ENCODE measurements at places on chromosomes 12 and 14. TPM values are rescaled to one million over a fixed set of nuclear protein-coding genes. Genes with fewer than 3 reads are reported as not detected.

KERA gene
- 1.3 TPM for total RNA-seq

OR10AD1 gene
- total RNA-seq = not detected

C12orf60 gene
- 0.77 TPM for total RNA-seq

BDKRB1 gene
- not detected for total RNA-seq

MDGA2 gene
- not detected for total RNA-seq

KRT85 gene
- 0.76 TPM for total RNA-seq

IL31 gene
- not detected for total RNA-seq

HAL gene
- not detected for total RNA-seq

ACRBP gene
- total RNA-seq = 0.35 TPM

CHST11 gene
- 48.2 TPM for total RNA-seq

SYNDIG1L gene
- 0.14 TPM for total RNA-seq

SERPINA1 gene
- 4.9 TPM for total RNA-seq

GCN1 gene
- total RNA-seq = 106 TPM

TC2N gene
- 25.4 TPM for total RNA-seq

CCDC177 gene
- not detected for total RNA-seq

SLC41A2 gene
- 52.6 TPM for total RNA-seq

NANOG gene
- total RNA-seq = 0.07 TPM

RNFT2 gene
- total RNA-seq = 1.4 TPM

SERPINA9 gene
- total RNA-seq = not detected

KLRB1 gene
- 0.41 TPM for total RNA-seq

GPR162 gene
- 0.29 TPM for total RNA-seq

LHX5 gene
- total RNA-seq = not detected

RDH12 gene
- total RNA-seq = not detected

KRT83 gene
- total RNA-seq = not detected

ACADS gene
- 12.5 TPM for total RNA-seq

NFE2 gene
- total RNA-seq = not detected

ARHGEF40 gene
- 31.5 TPM for total RNA-seq

FNTB gene
- 7.4 TPM for total RNA-seq

PIP4K2C gene
- 22.4 TPM for total RNA-seq

POTEG gene
- total RNA-seq = not detected

DENND5B gene
- total RNA-seq = 33.0 TPM

FBXO21 gene
- 73.3 TPM for total RNA-seq

IFT43 gene
- 75.3 TPM for total RNA-seq

FAM186B gene
- 0.21 TPM for total RNA-seq

PMEL gene
- 2.9 TPM for total RNA-seq

FLRT2 gene
- total RNA-seq = 13.7 TPM

EPYC gene
- total RNA-seq = not detected

CHGA gene
- not detected for total RNA-seq

WNT5B gene
- 7.2 TPM for total RNA-seq

CDC42BPB gene
- 80.6 TPM for total RNA-seq

LMO3 gene
- 92.5 TPM for total RNA-seq
